ENCODE measurements at places on chromosomes 5 and 9.

GRCh38 chr9:127074561-127075548 lies 47.6 kb downstream of the ANGPTL2 start:
- no peak for DNase-seq

- DNase-seq: peak; percentile 22
These were observed 1.3 kb downstream of the PSAT1 start for GRCh38 chr9:78298046-78298765.

- no peak for DNase-seq
These were observed 8.3 kb downstream of the DIMT1 start for GRCh38 chr5:62395210-62395950.

GRCh38 chr5:148825716-148826052 lies 727 bp upstream of the ADRB2 start:
- no peak for DNase-seq

- DNase-seq: no peak
These were observed 437.8 kb downstream of the ARHGEF28 start for GRCh38 chr5:74063821-74064220.
